ENCODE measurements at places on chromosomes 5 and 9.

DNA sequence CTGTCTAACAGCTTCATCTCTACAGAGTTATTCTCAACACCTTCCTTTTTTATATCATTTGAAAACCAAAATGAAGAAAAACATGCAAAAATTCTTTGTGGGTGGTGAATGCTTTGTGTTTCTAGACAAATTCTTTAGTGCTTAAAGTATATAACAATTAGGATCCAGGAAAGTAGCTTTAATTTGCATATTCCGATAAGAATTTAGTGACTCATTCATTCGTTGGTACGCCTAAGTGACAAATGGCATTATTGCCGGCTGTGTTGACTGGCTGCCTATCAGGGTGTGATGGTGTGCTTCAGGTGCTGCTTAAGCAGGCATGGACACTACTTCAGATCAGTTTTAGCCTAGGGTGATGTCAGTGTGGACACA is 35.2 kb downstream of the LMNB1 start:
- no peak for DNase-seq

DNA sequence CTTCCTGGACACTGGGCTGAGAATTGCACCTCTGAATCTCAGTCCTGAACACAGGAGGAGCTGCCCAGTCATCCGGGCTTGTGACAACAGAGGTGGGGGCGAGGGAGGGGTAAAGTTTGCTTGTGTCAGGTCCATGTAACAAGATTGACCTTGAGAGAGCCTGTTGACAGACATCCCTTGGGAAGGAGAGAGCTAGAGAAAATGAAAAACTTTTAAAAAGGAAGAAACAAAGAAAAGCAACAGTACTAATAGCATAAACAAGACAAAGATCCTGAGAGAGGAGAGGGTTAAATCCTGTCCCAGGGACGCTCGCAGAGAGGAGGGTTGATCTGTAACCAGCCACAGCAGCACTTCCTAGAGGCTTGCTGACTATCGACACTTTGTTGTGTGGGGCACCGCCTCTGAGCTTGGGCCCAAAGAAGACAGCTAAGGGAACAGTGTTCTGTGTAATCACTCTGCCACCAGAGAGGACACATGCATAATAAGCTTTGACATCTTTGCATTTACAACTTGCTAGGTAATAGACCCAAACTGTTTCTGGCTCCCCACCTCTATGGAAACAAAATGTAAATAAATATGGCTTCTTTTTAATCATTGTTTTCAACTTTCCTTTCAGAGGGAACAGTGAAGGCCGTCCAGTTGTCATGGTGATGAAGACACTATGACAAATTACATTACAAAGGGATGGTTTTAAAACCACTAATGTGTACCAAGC is 363.7 kb downstream of the CSNK1G3 start:
- no peak for DNase-seq

DNA sequence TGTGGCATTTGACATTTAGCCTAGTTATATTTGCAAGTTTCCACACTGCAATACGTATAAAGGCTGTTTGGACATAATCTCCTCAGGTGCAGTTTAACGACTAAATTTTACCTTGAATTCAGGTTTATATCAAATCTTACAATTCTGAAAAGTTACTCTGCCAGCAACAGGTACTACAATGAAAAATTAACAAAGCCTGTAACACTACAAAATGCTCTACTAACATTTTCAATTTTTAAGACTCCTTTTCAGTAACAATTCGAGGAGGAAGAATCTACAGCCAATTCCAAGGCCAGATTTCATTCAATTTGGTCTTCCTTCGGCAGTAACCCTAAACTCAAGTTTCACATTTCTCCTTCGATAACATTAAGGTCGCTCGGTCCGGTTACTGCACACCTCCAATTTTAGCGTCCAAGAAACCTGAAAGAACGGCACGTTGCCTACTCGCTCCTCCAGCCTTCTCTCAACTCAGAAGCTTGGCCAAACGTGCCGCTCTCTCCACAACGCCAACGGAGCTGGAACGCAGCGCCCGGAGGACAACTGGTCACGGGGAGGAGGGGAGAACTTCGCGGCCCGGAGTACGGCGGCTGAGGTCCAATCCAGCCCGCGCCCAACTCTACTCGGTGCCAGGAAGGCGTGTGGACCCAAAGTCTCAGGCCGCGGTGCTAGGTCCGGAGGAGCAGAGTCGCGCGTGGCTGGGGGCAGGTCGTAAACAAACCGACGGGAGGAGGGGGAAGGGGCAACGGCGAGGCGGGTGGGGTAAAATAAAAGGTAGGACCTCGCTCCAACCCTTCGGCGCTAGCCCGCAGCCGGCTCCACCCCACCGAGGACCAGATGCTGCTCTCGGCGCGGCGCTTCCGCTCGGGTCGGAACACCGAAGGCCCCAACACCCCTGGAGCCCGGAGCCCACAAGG is 681 bp downstream of the FNIP1 start:
- DNase-seq, result no peak

DNA sequence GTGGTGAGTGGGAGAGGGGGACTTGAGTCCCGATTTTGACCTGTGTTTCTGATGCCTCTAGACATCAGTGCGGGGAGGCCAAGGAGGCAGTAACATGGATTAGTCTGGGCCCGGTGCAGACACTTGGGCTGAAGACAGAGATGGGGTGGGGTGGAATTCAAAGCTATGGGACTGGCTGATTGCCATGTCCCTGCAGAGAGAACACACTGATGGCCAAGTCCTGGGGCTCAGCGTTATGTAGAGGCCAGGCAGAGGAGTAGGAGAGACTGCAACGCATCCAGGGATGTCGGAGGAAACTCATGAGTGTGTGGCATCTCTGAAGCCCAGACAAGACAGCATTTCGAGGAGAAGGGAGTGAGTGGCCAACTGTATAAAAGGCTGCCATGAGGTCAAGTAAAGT is 30.1 kb downstream of the PSD2 start:
- DNase-seq, result no peak

DNA sequence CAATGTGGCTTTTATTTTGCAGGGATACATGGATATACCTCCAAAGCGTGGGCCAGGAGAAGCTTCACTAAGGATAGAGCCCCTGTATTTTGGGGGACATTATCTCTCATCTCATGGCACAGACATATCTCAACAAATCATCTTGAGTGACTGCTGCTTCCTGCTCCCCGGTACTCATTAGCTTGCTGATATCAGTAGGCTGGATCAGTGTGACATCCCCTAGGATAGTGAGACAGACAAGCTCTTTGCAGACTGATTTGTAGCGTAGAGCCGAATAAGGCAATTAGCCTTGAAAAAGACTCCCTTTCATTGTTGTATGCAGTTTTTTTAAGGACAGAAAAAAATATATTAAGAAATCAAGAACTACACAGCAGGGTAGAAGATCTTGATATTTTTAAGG is 237.7 kb upstream of the CDH9 start:
- DNase-seq, result no peak

- no peak for DNase-seq
Observed at GRCh38 chr5:178940569-178941360, at the start of gene ZNF454. Gene ZNF454, plus strand, starts transcription at chr5:178941198. Its CDS starts 1,594 bp downstream, at chr5:178942792.

- no peak for DNase-seq
Observed at GRCh38 chr9:123069010-123069481, 35.6 kb downstream of the GPR21 start.

GRCh38 chr9:91727316-91727861 is 222.6 kb downstream of the ROR2 start:
- DNase-seq, result no peak

- no peak for DNase-seq
Observed at GRCh38 chr5:179959641-179960040, 51.9 kb upstream of the TBC1D9B start.

GRCh38 chr5:38404667-38405276 is 146.4 kb downstream of the EGFLAM start:
- no peak for DNase-seq

DNA sequence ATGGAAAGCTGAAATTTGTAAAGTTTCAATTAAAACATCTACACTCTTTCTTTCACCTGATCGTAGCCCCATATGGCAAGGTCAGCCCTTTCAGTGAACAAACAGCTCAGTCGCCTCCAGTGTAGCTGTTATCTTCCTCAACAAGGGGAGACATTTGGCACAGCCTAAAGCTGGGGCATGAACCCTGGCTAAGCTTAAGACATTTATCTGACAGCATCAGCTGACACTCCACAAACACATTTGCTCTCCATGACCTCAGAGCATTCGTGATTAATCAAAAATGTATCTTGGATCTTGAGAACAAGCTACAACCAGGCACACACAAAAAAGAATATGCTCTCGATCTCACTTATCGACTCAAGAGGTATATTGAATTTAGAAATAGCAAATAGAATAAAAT is 67.3 kb downstream of the POU5F2 start:
- DNase-seq, result no peak

- no peak for DNase-seq
Observed at GRCh38 chr5:43233946-43234345, 41.9 kb downstream of the NIM1K start.

- DNase-seq, result no peak
Observed at GRCh38 chr5:118519466-118519865, 468.9 kb downstream of the DTWD2 start.

- DNase-seq, result no peak
Observed at GRCh38 chr9:17531642-17532254, 47.1 kb upstream of the SH3GL2 start.

- DNase-seq, result no peak
Observed at GRCh38 chr9:129291041-129291501, 113.0 kb upstream of the IER5L start.

- DNase-seq, result no peak
Observed at GRCh38 chr5:153818626-153819025, 220.1 kb downstream of the FAM114A2 start.

DNA sequence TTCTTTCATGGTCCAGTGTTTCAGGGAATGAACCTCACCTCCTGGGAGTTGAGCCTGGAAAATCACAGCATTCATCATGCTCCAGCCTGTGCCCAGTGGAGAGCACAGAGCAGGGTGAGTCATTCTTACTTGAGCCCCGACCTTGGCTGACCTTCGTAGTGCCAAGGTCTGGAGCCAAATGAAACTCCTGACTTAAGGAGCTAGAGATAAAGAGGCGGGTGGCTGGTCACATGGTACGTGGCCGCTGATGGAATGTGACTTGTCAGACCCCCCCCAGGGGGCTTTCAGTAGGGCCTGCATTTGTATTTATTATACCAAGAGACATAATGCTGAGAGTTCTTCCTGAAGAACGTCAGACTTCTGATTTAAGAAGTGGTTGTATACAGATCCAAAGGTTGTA is 15.0 kb upstream of the PIP5K1B start:
- DNase-seq, result no peak

DNA sequence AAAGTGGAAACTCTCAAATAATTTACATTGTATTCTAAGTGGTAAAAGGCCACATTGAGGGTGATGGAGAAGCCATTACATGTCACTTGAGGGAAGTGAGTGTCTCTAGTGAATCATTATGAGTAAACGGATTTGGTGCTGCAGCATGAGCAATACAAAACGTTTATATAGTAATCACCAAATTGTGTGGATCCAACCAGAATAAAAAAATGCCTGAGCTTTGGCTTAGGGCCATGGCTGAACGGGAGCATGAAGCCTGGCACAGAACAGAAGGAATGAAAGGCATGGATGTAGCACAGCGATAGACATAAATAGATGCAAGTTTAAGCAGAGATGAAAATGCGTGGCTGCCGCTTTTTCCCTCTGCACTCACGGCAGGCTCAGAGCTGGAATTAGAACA is 58.3 kb downstream of the PTTG1 start:
- no peak for DNase-seq

- no peak for DNase-seq
Observed at GRCh38 chr9:116661037-116661954, 25.8 kb upstream of the TRIM32 start.

DNA sequence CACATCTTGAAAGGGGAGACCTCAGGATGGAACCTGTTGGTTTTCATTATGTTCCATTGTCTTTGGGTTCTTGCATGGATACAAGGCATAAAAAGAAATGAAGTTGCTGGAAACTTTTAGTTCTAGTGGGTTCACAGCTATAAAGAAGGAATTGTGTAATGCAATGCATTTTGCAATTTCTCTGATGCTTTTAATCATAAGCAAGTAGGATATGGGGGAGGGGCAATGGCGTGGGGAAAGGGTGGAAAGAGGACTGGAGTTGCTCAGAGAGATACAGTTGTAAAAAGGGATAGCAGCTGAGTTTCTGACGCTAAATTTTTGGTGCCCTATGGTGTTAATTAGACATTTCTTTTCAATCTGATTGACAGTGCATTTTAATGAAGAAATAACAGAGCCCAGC is 88.6 kb upstream of the FANCC start:
- no peak for DNase-seq

GRCh38 chr5:75367401-75367800 is 30.4 kb downstream of the HMGCR start:
- no peak for DNase-seq

DNA sequence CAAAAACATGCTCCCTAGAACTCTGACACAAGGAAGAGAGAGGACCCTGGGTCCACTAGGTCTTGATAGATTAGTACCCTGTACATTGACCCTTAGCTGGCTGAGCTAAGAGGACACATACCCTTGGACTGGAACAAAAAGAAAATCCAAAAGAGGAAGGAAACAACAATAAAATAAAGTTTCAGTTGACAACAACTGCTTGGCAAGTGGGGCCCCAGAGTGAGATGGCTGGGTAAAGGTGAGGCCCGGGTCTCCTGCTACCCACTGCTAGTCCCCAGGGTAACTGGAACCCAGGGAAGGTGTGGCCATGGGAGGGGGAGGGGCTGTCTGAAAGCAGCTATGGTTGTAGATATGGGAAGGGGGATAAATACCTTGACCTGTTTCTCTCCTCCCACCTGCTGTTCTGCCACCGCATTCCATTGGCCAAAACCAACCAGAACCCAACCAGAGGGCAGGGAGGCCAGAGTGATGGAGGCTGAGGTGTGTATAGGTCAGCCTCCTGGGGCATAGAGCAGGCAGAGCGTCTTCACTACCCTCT is 11.7 kb downstream of the TAL2 start:
- DNase-seq, result no peak

DNA sequence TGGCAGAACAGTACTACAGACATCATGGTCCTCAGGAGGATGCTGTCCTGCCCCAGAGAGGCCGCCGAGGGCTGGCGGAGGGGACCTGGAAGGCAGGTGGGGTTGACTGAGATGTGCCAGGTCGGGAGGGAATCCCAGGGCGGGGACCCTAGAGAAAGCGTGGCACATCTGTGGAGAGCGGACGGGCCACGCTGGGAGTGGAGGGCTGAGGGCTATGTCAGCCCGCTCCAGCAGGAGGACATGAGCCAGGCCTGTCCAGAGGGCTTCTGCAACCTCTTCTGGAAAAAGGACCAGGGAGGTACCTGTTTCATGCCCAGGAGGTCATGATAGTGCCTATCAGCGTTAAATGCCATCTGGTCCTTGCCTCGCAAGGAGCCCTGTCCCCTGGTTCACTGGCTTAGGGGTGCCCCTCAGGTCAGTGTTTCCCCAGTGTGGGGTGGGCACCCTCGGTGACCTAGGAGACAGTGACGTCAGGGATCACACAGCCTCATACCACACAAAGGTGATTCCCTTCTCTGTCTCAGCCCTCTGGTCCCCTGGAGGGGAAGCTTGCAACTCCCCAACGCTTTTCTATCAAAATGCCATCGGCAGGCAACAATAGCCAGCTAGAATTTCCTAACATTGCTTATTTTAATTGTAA is 103.6 kb upstream of the IER5L start:
- no peak for DNase-seq

DNA sequence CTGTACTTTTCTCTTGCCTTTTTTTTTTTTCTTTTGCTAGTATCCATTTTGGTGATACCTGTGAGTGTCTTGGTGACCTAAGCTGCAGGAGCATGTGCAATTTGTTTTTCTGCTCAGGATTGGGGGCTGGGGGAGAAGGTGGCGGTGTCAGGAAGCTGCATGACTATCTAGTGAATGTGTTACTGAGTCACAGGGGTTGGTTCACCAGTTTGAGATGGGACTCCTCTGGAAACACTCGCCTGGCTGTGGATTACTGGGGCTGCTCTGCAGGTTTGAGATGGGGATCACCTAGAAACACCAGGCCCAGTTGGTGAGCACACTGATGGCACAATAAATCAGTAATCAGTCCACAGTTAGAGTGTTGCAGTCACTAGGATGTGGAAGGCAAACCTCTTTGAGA is 447.9 kb downstream of the SPATA31D1 start:
- DNase-seq, result no peak
